KBM-7 (cell line): ENCODE measurements at places on chromosomes 12 and 14.

GRCh38 chr12:131824450-131824849, 3.7 kb upstream of the MMP17 start:
- no peak for DNase-seq

DNA sequence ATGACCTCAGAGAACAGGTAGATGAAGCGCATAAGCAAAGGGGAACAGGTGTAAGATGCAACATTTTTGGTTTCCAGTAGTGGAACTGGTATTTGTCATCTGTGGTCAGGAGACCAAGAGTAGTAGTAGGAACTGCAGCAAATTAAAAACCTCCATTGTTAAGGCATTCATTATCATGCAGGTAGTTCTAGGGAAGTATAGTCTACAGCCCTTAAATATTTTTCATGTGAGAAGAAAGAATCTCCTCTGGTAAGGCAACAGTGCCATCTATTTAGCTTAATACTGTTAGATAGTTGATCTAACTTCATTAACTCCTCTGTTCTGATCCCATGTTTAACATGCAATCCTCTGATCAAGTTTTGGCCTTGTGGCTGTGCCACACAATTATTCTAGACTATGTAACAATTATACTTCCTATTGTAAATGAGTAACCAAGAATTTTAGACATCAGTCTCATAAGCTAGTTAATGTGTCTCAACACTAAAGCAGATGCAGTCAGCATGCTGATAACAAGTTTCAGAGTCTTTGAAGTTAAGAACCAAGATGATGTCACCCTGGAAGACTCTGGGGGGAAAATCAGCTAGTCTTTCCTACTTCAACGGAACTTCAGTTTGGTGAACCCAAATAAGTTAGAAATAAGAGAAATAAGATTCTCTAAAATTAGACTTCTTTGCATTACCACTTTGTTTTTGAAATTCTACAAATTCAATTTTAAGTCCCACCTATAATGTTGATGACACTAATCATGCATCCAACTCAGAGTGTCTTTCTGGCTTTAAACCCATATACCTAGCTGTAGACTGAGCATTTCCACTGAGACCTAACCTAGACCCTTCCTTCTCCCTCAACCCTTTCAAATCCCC, 70.9 kb downstream of the STXBP6 start:
- DNase-seq, result no peak

- no peak for DNase-seq
Observed at GRCh38 chr12:111991946-111992345, 21.0 kb downstream of the TMEM116 start.

GRCh38 chr12:27785882-27786570, 6.0 kb upstream of the MANSC4 start:
- DNase-seq, result no peak

GRCh38 chr12:2163177-2163941, 110.6 kb downstream of the CACNA1C start:
- DNase-seq, result no peak

- DNase-seq, result no peak
Observed at GRCh38 chr12:118827047-118827446, 154.3 kb upstream of the SRRM4 start.

DNA sequence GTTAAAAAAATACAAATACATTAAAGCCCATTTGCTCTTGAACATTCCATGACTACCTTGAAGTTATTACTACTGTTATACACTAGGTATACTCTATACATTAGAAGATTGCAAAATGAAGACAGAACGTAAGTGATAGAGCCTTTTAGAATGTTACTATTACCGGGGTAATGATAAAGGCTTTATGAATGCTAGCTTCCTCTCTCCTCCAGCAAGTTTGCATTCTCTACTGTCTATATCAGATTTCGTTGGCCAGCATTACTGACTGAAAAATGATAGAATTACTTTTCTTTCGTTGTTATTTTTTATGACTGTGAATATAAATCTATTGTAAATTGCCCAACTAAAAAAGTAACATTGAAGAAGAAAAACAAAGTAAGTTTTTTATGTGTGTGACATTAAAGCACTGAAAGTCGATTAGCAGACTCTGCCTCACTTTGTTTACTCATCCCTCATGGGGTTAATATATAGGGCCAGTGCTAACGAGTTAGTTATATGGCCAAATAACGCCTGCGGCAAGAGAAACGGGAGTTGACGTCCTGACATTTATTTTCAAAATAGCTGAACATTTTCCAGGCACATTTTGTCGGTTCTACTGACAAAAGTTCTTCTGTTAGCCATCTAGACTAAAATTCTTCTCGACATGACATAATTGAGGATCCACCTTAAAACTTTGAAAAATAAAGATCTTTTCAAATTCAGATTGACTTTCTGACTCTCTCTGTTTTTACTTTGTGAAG, 163.8 kb upstream of the KITLG start:
- no peak for DNase-seq

DNA sequence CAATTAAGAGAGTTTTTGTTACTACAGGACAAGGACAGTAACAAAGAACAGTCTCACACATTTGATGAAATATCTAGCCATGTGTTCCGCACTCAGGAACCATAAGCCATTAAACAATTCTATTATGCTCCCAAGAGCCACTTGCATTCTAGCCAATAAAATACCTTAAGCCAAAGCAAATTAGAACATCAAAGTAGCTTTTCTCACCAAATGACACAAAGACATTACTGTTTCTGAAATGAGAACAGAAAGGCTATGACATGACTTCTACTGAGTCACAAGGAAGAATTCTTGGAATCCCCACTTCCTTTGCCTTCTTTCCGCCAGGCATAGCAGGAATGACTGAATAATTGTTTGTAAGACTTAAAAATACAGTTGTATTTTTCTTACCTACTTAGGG, 445.8 kb downstream of the ATP23 start:
- no peak for DNase-seq

DNA sequence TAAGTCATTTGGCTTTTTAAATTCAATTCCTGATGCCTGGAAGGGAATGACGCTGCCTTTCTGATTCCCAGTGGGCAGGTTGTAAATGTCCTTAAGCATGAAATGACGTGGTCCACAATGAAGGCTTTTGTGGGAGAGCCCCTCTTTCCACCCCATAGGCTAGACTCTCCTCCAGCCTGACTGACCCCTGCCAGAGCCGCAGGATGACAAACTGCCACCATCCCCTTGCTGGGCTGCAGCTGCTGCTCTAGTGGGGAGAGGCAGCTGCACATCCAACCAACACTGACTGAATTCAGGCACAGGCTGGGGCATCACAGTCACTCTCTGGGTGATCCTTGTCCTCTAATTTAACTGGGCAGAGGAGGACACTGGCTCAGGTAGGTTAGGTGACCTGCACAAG, 6.3 kb downstream of the TSPAN11 start:
- no peak for DNase-seq
